ENCODE measurements at places on chromosomes 5 and 9. TPM values are rescaled to one million over a fixed set of nuclear protein-coding genes. Genes with fewer than 3 reads are reported as not detected.

DNA sequence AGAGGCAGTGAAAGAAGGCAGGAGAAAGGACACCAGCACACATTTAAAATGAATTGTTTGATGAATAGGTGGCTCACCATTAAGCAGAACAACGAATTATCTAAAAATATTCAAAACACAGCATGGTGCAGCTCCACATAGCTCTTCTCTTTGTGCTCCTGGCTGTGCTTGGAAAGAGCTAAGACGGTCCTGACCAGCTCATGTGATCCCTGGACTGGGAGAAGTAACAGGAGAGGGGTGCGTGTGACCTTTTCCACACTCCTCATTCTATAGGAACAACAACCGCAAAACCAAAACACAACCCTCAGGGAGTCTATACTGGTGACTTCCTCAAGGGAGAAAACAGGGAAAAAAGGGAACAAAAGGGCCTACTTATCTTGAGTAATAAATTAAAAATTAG, 140.5 kb downstream of the DIRAS2 start:
- no peaks in the 10 kb centered on the region for H3K36me3 ChIP-seq
- H3K4me3 ChIP-seq: no peak overlapping the region
- no peaks in the 10 kb centered on the region for H3K27me3 ChIP-seq

DNA sequence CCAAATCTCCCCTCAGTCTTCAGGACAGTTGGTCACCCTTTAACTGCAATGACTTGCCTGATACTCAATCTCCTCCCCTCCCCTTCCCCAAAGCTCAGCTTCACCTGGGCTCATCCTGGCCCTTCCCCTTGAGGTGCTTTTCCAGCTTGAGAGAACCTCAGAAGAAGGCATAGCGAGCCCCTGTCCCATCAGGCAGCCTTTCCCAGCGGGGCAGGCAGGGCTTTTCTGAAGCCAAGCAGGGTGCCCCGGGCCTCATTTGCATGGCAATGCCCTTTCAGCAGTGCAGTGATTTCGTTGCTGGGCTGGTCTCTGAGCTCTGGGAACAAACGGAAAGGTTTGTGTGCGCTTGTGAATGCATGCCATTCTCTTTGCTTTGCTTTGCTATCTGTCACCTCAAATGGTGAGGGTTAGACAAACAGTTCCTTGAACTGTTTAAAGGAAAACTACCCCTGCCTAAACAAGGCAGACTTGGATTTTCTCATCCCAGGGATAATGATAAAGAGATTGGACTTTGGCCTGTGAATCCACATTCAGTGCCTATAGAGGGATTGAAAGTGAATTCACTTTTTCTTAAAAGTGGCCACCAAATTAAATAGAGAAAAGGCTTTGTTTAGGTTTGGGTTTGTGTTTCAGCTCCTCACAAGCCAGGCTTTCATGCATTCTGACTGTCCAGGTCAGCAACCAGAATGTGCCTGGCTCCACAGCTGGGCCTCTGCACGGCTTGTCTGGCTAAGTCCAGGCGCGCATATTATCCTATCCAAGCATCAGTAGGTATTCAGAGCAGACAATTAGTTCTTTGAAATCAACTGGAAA, 165.3 kb downstream of the ZNF608 start:
- DNase-seq: peak; percentile 64
- H3K4me3 ChIP-seq: no peak overlapping the region
- peak overlapping the region; percentile 87 for H3K27ac ChIP-seq
- H3K27me3 ChIP-seq: no peaks in the 10 kb centered on the region

GRCh38 chr9:95458666-95459065, 58.1 kb downstream of the PTCH1 start:
- H3K36me3 ChIP-seq: no peaks in the 10 kb centered on the region
- no peaks in the 10 kb centered on the region for H3K27me3 ChIP-seq
- peaks cover 62% of the 10 kb centered on the region for H3K4me1 ChIP-seq
- H3K27ac ChIP-seq: peak overlapping the region; percentile 90

DNA sequence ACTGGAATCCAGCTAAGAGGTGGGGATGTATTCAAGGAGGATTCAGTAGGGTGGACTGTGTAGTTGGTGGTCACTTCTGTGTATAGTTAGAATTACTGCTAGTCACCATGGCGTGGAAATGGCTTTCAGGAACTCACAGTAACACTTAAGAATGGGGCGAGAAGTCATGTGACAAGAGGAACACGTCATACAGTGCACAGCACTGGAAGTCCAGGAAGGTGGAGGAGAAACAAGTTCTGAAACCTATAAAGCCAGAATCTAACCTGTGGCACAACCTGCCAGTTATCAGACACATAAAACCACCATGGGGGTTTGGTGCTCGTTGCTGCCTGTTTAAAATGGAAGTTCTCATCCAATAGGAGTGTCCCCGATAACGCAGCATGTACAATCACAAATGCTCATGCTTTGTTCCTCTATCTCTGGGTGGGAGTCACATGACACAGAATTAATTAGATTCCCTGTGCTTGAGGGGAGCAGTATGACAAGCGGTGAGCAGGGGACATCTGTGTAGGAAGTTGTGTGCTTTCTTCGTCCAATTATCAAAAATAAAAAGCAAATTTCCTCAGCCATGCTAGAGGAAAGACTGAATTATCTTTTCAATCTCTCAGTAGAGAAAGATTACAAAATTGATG, 193.0 kb downstream of the SPOCK1 start:
- peaks cover 8% of the 10 kb centered on the region for H3K4me1 ChIP-seq
- H3K36me3 ChIP-seq: no peaks in the 10 kb centered on the region
- no peak overlapping the region for H3K4me3 ChIP-seq
- no peak overlapping the region for H3K27ac ChIP-seq

- DNase-seq: no peak
- H3K4me1 ChIP-seq: no peaks in the 10 kb centered on the region
- H3K4me3 ChIP-seq: no peak overlapping the region
- H3K27ac ChIP-seq: no peak overlapping the region
These were observed 38.6 kb downstream of the MAT2B start for GRCh38 chr5:163544041-163544440.

DNA sequence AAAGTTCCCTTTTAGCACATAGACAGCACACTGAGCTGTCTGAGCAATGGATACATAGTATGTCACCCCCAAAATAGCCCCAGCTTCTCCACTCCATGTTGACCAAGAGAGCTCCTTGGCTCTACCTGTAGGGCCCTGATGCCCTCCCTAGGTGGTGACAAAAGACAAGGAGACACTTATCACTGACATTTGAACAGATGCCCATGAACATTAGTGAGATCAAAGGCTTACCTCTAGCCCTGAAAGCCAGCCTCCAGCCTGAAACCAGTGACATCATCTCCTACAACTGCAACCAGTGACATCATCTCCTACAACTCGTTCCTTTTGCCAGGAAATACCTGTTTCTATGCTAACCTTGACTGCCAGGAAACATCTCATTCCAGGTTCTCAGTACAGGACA, 122.7 kb downstream of the FSTL4 start:
- no peak overlapping the region for H3K27ac ChIP-seq
- DNase-seq: no peak
- H3K36me3 ChIP-seq: no peaks in the 10 kb centered on the region

DNA sequence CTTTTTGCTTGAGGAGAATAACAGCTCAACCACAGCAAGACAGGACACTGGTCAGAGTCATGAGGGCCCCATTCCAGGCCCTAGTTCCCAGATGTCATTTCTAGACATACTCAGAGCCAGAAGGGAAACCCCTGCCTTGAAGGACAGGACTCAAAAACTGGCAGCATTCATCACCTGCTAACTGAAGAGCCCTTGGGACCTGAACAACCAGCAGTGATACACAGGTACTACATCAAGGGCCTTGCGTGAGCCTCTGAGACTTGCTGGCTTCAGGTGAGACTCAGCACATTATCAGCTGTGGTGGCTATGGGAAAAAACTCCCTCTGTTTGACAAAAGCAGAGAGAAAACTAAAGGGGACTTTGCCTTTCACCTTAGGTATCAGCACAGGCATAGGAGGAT, 22.6 kb downstream of the TMEM267 start:
- no peak overlapping the region for H3K4me3 ChIP-seq
- H3K36me3 ChIP-seq: no peaks in the 10 kb centered on the region

- H3K4me1 ChIP-seq: peaks cover 10% of the 10 kb centered on the region
- DNase-seq: no peak
- no peaks in the 10 kb centered on the region for H3K27me3 ChIP-seq
- no peaks in the 10 kb centered on the region for H3K36me3 ChIP-seq
- H3K4me3 ChIP-seq: no peak overlapping the region
These were observed 166.5 kb downstream of the MAPKAP1 start for GRCh38 chr9:125540497-125540896.

- H3K27ac ChIP-seq: no peak overlapping the region
- H3K27me3 ChIP-seq: no peaks in the 10 kb centered on the region
- H3K4me3 ChIP-seq: no peak overlapping the region
These were observed 148.3 kb downstream of the GAPVD1 start for GRCh38 chr9:125409637-125410521.

DOCK2 gene
- 0.60 TPM for total RNA-seq

DCTN4 gene
- 50.0 TPM for total RNA-seq

All from hepatocyte (in vitro differentiated cells).